ENCODE measurements at places on chromosomes 4 and X.

DNA sequence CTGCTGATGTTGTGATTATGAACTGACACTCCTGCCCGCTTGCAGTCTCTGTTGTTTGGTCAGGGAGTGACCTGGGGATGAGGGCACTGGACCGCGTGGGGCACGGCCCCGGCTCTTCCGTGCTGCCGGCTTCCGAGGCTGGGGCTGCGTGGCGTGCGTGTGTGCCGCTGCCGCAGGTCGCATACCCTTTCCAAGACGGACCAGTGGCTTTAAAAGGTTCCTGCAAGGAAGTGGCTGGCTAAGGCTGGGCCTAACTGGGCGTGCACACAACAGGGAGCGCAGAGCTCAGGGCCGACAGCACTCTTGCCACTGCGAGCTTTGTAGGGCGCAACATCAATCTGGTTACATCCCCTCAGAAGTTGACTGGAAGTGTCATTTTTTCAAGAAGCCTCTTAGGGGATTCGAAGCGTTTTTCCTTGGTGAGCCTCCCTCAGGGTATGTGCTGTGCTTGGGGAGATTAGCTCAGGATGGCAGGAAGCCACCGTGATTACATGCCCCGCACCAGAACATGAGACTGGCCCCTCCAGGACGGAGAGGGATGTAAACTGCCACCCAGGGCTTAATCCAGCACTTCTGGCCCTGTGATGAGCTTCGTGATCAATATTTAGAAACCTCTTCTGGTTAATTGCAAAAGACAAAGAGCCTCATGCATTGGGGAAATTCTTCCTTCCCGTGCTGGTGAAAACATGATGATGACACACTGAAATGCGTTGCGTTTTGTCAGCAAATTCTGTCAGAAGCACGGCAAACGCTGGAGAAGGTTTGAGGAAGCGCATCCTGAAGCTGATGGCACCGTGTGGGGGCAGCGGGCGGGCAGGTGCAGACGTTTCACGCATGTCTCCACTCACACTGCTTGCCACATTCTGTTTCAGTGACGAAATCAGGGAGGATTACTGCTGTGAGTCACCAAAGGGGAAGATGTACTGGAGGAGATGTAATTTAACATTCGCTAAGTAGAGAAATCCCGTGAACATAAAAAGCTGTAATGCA lies 11.1 kb downstream of the MAEA start:
- DNase-seq, result no peak

DNA sequence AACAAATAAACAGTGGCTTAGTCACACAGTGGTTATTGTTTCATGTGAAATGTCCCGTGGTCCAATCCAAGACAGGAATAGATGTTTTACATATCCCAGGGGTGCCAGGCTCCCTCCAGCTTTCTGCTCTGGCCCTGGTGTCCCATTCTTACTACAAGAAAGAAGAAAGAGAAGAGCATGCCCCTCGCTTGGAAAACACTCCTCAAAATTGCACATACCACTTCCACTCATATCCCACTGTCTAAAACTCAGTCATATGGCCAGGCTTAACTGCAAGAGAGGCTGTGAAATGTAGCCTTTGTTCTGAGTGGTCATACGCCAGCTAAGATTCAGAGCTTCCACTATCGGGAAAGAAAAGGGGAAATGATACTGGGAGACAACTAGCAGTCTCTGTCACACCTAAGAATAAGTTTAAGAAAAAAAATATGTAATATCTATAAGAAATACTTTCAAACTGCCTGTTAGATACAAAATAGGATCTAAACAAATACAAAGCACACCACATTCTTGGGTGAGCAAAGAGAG lies 306.8 kb upstream of the FAM241A start:
- DNase-seq, result no peak

DNA sequence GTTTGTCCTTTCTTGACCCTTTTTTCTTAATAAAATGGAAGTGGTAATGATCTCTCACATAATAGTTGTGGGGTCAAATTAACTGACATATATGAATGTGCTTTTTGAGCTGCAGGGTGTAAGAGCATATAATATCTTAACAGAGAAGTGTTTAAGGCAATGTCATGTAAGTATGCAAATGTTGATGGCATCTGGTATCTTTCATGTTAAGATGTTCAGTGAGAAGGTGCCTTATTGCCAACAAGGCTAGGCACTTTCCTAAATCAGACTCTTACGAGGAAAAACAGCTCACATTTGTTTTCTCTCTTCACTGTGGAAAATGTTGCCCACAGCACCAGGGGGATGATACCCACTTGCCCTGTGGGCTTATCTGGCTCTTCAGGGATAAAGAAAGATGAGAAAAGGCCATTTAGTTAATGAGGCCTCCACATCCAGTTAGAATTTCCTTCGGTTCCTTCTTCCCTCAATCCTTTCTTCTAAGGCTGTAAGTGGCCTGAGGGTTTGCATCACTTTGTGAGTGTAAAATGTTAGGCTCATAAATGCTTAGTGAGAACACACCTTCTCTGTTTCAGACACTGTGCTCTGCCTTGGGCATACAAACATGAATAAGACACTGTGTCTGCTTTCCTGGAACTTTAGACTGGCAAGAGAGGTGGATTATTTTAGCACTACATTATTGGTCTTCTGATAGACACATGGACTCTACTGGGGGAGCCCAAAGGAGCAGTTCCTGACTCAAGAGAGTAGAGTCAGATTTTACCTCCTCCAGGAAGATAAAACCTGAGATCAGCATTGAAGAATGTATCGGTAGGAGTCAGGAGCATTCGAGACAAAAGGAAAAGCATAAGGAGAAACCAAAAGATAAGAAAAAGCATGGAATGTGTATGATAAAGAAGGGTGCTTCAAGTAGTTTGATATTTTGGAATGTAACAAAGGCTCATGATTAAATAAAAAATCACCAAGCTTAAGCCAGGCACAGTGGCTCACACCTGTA lies 135.5 kb downstream of the SOWAHB start:
- DNase-seq, result no peak

GRCh38 chrX:19649226-19649995 lies 134.1 kb upstream of the MAP3K15 start:
- DNase-seq, result no peak

DNA sequence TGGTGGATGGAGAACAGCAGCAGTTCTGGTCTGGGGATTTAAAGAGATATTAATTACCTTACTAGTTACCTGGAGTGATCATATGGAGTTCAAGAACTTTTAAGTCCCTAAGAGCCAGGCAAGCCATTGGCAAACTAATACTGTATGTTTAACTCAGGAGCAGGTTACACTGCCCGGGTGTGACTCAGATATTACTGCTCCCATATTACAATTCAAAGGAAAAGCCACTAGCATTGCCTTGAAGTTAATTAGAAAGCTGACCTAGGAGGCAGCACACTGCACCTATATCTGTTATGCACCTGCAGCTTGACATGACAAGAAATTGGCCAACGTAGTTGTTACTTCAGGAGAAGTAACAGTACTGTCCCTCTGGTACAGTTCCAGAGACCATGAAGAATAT lies 47.2 kb downstream of the GRK4 start:
- DNase-seq, result no peak

DNA sequence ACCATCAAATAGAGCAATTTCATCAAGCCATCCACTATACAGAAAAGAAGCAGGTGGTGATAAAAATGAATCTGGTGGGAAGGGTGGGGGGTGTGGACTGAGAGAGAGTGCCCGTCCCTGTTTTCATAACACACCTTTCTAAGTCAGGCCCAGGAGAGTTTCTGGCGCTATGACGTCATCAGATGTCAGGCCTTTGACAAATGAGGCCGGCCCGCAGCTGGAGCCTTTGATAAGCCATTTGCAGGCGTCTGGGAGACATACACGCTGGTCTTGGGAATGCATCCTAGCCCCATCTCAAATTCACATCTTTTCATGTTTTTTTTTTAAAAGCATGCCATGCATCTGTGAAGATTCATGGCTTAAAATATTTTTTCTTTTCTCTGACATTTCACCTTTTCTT lies 404.5 kb downstream of the BCOR start:
- peak; percentile 88 for DNase-seq

GRCh38 chrX:136200466-136200865 lies 50.7 kb downstream of the MAP7D3 start:
- no peak for DNase-seq

DNA sequence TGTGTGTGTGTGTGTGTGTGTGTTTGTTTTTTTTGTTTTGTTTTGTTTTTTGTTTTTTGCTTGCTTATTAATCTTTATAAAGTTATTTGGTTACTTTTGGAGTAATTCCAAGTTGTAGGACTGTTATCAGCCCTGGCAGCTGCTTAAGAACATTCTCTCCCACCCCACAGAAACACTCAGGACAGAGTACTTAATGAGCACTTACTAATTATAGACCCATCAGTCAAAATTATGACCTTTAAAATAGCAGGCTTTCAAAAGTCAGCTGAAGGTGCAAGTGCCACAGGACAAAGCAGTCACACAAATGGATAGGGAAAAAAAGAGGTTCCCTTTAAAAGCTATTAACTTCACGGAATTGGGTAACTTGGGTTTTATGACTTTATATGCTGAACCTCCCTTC lies 69.0 kb downstream of the BEND2 start:
- DNase-seq, result no peak

DNA sequence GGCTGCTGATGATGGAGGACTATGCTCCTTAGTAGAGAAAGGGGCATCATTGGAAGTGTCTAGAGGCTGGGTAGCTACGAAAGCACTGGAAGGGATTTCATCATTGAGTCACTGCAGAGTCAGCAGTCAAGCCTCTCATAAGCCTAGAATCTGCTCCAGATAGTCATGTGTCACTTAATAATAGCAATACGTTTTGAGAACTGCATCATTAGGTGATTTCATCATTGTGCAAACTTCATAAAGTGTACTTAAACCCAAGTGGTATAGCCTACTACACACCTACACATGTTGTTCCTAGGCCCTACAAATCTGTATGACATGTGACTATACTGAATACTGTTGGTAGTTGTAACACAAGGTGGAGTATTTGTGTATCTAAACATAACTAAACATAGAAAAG lies 165.6 kb downstream of the PTTG2 start:
- no peak for DNase-seq

GRCh38 chr4:6239968-6240367 lies 29.7 kb upstream of the WFS1 start:
- DNase-seq, result no peak

DNA sequence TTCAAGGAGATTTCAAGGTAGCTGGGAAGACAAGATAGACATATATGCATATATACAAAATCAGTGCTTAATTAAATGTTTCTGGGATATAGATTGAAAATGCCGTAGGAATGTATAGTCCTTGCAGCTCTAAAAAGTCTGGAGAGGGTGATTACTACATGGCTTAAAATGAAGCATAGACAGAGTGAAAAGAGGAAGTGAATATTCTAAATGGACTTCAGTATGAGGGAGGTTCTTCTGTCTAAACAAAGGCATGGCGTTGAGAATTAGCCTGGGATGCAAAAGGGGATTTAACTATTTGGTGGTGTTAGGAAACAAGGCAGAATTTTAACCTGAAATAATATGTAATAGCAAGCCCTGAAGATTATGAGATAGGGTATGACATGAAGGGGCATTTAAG lies 141.5 kb upstream of the FRMPD4 start:
- no peak for DNase-seq

GRCh38 chrX:53324803-53325202 lies 43.4 kb upstream of the IQSEC2 start:
- DNase-seq, result no peak

GRCh38 chr4:74104145-74104544 lies 5.2 kb upstream of the CXCL2 start:
- DNase-seq, result no peak

GRCh38 chr4:27861381-27861787 lies 1000.7 kb downstream of the STIM2 start:
- DNase-seq, result peak; percentile 35

DNA sequence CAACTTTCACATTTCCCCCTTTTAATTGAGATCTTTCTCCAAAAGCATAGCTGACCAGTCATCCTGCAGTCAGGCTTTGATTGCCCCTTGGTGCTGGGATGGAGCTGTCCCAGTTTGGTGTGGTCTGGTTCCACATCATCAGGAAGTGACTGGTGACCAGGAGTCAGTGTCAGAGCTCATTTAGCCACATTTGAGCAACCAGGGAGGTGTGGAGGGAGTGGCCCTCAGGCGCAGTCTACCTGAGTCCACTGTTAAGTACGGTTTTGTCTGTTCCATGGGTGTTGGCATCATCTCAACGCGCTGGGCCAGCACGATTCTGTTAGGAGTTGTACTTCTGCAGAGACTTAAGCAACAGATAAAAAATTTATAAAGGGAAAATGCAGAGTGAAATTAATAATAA lies 52.6 kb downstream of the RGS12 start:
- DNase-seq, result no peak

DNA sequence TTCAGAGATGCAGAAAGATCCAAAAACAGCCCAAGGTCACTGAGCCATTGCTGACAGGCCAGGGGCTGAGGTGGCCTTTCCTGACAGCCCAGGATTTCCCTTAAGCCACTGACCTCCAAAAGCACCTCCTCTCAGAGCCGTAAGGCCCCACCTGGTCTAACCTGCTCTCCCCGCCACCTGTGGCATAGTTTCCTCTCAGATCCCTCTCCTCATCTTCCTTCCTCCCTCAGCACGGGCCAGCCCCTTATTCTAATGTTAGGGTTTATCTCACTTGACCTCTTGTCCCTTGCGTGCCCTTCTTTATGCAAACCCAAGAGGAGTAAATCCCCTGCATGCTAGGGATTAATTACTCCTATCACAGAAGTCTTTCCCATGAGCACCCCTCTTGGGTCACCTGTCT lies 113.0 kb downstream of the RBM47 start:
- peak; percentile 66 for DNase-seq

GRCh38 chr4:176755613-176756012 lies 37.1 kb downstream of the VEGFC start:
- no peak for DNase-seq

DNA sequence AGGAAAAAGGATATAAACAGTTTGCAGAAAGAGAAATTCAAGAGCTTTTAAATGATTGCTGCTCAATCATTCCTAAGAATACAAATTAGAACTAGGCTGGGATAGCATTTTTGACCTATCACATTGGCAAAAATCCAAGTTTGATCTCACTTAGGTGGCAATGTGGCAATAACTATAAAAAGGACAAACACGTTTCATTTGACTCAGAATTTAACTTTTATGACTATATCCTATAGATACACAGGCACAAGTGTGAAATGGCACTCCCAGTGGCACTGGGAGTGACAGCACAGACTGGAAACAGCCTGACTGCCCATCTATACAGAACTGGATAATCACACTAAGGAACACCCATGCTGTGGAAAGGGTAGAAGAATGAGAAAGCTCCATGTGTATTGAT lies 11.1 kb downstream of the CENPU start:
- no peak for DNase-seq

GRCh38 chrX:37580080-37580479 lies 8.6 kb downstream of the LANCL3 start:
- DNase-seq, result no peak

DNA sequence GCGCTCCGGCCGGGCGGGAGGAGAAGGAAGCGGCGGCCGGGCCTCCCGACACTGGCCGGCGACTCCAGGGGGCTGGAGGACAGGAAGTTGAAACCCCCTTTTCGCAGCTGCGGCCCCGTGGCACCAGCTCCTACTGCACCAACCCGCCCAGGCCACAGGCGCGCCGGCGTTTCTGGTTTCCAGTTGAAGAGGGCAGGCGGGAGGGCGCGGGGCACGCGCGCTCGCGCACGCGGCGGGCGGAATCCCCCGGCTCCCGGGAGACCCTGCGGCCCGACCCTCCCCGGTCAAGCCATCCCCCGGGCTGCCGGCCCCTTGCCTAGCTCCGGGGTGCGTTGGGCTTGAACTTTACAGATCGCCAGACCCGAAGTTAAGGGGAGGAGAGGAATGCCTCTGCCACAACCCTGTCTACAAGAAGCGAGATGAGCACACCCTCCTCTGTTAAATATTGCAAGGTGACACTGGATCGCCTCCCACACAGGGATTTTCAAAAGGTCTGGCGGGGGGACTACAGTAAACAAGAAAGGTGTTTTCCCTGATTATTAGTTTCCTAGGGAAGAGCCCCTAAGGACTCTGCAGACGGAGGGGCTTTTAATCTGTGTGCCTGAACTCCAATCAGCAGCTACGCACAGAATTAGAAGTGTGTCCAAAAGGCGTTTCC lies 1.4 kb downstream of the ELOVL6 start:
- peak; percentile 75 for DNase-seq
